Central memory CD8-positive, alpha-beta T cell (primary cell): ENCODE measurements at places on chromosomes 4 and X.

DNA sequence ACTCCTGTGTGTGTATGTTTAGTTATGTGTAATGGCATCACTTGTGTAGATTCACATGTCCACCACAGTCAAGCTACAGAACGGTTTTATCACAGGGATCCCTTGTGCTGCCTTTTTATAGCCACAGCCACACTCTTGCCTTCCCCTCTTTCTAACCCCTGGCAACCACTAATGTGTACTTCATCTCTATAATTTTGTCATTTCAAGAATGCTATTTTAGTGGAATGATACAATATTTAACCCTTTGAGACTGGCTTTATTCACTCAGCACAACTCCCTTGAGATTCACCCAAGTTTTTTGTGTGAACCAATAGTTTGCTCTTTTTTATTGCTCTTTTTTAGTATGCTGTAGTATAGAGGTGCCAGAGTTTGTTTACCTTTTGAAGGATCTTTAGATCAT, 112.1 kb downstream of the CDKL5 start:
- H3K4me1 ChIP-seq = no peaks in the 10 kb centered on the region
- H3K36me3 ChIP-seq = no peaks in the 10 kb centered on the region
- H3K4me3 ChIP-seq = no peak overlapping the region
- DNase-seq = no peak

DNA sequence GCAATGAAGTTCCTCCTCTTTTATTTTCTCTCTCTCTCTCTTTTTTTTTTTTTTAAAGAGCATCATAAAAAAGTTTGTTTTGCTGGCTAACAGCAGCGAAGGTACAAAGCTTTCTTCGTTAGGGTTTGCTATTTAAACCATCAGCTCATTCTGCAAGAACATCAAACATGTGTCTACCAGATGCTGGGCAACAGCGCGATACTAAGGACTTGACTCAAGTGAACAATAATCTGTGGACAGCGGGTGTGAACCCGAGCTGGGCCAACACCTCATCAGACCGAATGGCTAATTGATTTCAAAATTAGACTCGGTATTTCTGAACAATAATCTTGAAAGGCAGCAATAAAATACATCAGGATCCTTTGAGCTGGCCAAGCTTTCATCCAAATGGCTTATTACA, 246.4 kb downstream of the FBXO8 start:
- no peak overlapping the region for H3K27ac ChIP-seq
- no peak for DNase-seq
- H3K36me3 ChIP-seq = peaks cover 1% of the 10 kb centered on the region
- H3K4me1 ChIP-seq = no peaks in the 10 kb centered on the region
- no peak overlapping the region for H3K4me3 ChIP-seq
- no peaks in the 10 kb centered on the region for H3K27me3 ChIP-seq

- H3K36me3 ChIP-seq = peaks cover 4% of the 10 kb centered on the region
- H3K4me3 ChIP-seq = no peak overlapping the region
- no peaks in the 10 kb centered on the region for H3K4me1 ChIP-seq
- no peaks in the 10 kb centered on the region for H3K27me3 ChIP-seq
Measured at GRCh38 chr4:119559044-119559647, 69.5 kb downstream of the PDE5A start.

DNA sequence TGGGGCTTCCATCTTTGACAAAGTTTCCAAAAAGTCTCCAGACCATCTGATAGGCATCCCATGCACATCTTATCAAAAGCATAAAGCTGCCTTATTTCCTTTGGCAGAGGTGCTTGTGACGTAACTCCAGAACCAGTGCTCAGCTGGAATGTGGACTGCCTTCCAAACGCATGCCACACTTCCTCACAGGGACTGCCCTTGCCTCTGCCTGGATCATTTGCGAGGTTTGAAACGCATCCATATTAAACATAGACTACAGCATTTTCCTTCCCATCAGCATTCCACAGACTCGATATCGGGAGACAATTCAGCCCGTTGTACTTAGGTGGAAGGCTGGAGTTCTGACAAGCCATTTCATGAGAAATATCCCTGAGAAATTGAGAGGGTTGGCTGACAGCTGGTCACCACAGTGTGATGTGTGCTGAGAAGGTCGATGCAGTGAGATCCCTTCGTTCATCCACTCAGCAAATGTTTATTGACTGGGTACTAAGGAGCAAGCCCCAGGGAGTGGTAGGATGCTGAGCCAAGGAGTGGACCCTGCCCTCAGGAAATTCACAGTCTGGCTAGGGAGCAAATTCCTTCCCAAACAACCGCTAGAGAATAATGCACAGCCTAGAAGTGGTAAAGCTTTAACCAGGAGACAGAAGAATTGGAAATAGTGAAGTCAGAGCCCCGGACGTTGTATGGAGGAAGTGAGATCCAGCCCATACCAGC, 376.0 kb downstream of the BCOR start:
- no peak overlapping the region for H3K4me3 ChIP-seq
- H3K36me3 ChIP-seq = no peaks in the 10 kb centered on the region
- no peak overlapping the region for H3K27ac ChIP-seq
- no peak for DNase-seq
- H3K27me3 ChIP-seq = peaks cover 21% of the 10 kb centered on the region
- no peaks in the 10 kb centered on the region for H3K4me1 ChIP-seq

DNA sequence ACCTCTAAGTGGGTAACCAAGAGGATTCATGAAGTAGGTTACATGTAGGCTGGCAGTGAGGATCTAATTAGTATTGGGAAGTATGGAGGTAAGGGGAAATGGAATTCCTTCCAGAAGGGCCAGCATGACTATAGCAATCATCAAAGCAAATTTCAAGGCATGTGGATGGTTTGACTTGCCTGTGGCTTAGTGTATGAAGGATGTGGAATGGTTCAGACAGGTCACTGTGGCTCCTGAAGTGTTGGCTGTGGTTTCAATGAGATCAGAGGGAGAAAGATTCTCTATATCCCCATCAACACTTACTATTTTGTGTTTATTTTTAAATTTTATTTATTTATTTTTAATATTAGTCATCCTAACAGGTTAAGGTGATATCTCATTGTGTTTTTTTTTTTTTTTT, 121.6 kb upstream of the TBC1D9 start:
- H3K27ac ChIP-seq = no peak overlapping the region
- H3K4me1 ChIP-seq = no peaks in the 10 kb centered on the region
- H3K27me3 ChIP-seq = peaks cover 8% of the 10 kb centered on the region
- DNase-seq = no peak
- peaks cover 2% of the 10 kb centered on the region for H3K36me3 ChIP-seq

GRCh38 chrX:104728456-104728855, 162.5 kb downstream of the IL1RAPL2 start:
- no peak overlapping the region for H3K4me3 ChIP-seq
- no peak overlapping the region for H3K27ac ChIP-seq
- H3K4me1 ChIP-seq = no peaks in the 10 kb centered on the region
- H3K36me3 ChIP-seq = no peaks in the 10 kb centered on the region

DNA sequence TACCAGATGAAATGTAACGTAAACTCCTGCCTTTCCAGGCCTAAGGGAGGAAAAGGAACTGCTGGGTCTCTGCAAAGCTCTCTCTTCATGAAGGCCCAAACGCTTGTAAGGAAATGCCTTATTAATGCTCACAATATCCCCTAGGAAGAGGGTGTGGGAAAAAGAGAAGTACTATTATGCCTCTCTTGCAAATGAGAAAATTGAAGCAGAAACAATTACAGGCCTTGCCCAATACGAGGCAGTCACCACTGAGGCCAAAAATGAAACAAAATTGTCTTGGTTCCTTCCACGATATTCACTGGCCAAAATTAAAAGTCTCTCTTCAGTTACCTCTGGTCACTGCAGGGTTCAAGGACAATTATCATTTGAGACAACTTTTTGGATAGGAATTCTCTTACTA, 3.2 kb downstream of the SCARB2 start:
- H3K36me3 ChIP-seq = peaks cover 12% of the 10 kb centered on the region
- H3K4me3 ChIP-seq = no peak overlapping the region
- no peaks in the 10 kb centered on the region for H3K27me3 ChIP-seq
- no peak for DNase-seq
- H3K4me1 ChIP-seq = peaks cover 68% of the 10 kb centered on the region

- no peak overlapping the region for H3K4me3 ChIP-seq
- H3K36me3 ChIP-seq = no peaks in the 10 kb centered on the region
- no peaks in the 10 kb centered on the region for H3K27me3 ChIP-seq
- no peak for DNase-seq
- H3K4me1 ChIP-seq = no peaks in the 10 kb centered on the region
Measured at GRCh38 chrX:13891377-13892140, 74.7 kb upstream of the GPM6B start.

GRCh38 chr4:185721190-185722028, 90.6 kb downstream of the SORBS2 start:
- H3K4me3 ChIP-seq = no peak overlapping the region
- no peaks in the 10 kb centered on the region for H3K4me1 ChIP-seq
- peaks cover 16% of the 10 kb centered on the region for H3K27me3 ChIP-seq
- H3K27ac ChIP-seq = no peak overlapping the region
- DNase-seq = no peak
- H3K36me3 ChIP-seq = no peaks in the 10 kb centered on the region

- peaks cover 2% of the 10 kb centered on the region for H3K36me3 ChIP-seq
- no peak for DNase-seq
- H3K4me3 ChIP-seq = no peak overlapping the region
Measured at GRCh38 chr4:15186806-15187205, 184.5 kb downstream of the CPEB2 start.

DNA sequence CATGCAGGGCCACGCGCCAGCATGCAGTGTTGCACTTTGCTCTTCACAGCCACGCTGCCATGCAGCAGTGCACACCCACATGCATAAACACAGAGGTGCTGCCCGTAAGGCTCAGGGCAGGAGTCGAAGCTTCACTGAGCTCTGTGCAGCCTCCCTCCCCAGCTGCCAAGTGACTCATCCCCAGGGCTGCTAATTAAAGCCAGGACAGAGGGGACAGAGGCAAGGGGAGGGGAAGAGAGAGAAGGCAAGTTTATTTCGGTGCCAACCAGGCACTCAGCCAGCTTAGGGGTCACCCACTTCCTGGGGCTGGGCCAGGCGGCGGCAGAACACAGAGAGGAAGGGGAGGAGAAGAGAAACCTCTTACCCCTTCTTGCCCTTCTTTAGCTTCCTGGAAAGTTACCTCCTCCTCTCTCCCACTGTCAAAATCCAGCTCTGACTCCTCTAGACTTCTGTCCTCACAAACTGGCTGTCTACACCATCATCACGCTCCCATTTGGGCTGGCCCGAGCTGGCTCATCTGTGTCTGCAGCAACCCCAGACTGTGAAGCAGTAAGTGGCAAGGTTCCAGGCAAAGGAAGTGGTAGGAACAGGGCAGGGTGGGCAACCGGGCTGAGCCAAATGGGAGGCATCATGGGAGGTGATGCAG, 6.2 kb upstream of the IQSEC2 start:
- peak overlapping the region; percentile 92 for H3K27ac ChIP-seq
- DNase-seq = peak; percentile 10
- H3K27me3 ChIP-seq = no peaks in the 10 kb centered on the region
- peaks cover 1% of the 10 kb centered on the region for H3K36me3 ChIP-seq

GRCh38 chr4:42654631-42655268, 2.2 kb downstream of the ATP8A1 start:
- peaks cover 18% of the 10 kb centered on the region for H3K36me3 ChIP-seq
- peak overlapping the region; percentile 95 for H3K27ac ChIP-seq
- H3K4me3 ChIP-seq = peak overlapping the region; percentile 97
- H3K4me1 ChIP-seq = peaks cover 73% of the 10 kb centered on the region

DNA sequence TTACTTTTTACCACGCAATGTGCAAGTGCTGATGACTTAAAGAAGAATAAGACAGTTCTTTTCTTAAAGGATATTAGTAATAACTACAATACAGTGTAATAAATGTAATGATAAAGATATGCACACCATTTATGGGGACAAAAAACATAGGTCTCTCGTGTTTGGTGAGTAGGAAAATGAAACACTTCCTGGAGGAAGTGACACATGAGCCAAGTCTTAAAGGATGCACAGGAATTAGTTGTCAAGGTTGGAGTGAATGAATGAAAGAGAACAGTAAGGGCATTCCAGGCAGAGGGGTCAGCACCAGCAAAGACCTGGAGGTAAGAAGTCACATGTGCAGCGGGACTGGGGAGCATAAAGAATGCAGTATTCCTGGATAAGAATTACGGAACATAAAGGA, 112.7 kb downstream of the SH3RF1 start:
- no peaks in the 10 kb centered on the region for H3K4me1 ChIP-seq
- no peak for DNase-seq
- H3K27me3 ChIP-seq = peaks cover 40% of the 10 kb centered on the region
- H3K27ac ChIP-seq = no peak overlapping the region
- no peaks in the 10 kb centered on the region for H3K36me3 ChIP-seq
- H3K4me3 ChIP-seq = no peak overlapping the region

DNA sequence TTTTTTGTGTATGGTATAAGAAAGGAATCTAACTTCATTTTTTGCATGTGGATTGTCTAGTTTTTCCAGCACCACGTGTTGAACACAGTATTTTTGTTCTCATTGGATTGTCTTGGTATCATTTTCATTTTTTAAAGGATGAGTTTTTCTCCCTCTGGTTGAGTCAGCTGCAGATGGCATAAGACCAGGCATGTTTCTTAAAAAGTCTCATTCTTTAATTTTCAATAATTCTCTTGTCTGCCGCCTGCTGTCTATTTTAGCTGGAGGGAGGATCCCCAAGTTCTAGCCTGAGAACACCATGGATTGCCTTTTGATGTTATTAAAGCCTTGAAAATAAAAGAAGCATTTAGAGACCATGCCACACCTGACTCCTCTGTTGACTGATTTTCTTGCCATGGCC, 263.8 kb downstream of the ARHGAP24 start:
- no peak overlapping the region for H3K27ac ChIP-seq
- peaks cover 2% of the 10 kb centered on the region for H3K36me3 ChIP-seq
- DNase-seq = no peak
- H3K4me1 ChIP-seq = no peaks in the 10 kb centered on the region
- no peaks in the 10 kb centered on the region for H3K27me3 ChIP-seq

- H3K27me3 ChIP-seq = no peaks in the 10 kb centered on the region
- H3K4me3 ChIP-seq = no peak overlapping the region
- H3K27ac ChIP-seq = no peak overlapping the region
- H3K36me3 ChIP-seq = peaks cover 2% of the 10 kb centered on the region
- H3K4me1 ChIP-seq = no peaks in the 10 kb centered on the region
Measured at GRCh38 chrX:121903961-121904360, 856.6 kb downstream of the GLUD2 start.

DNA sequence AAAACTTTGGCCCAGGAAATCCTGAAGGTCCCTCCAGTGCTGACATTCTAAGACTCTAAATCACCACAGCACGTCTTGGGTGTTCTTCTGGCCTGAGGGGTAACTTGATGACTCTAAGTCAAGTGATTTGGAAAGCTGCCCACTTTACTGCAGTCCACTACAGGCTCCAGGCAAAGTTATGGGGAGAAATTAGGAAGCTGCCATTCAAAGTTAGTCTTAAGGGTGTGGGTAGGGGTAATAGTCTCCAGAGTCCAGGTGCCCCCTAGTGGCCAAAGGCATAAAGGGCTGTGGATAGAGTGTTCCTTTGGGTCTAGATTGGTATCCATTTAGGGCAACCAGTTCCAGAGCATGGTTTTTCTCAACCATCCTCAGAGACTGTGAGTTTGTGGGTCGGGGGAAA, 38.7 kb upstream of the SLC16A2 start:
- no peak overlapping the region for H3K4me3 ChIP-seq
- no peaks in the 10 kb centered on the region for H3K36me3 ChIP-seq
- H3K27ac ChIP-seq = no peak overlapping the region
- DNase-seq = no peak
- H3K4me1 ChIP-seq = no peaks in the 10 kb centered on the region
- H3K27me3 ChIP-seq = no peaks in the 10 kb centered on the region

GRCh38 chrX:75522565-75523431, at the start of gene ZDHHC15:
Gene ZDHHC15 (minus strand): TSS chrX:75523037. CDS start chrX:75523024, 13 bp downstream.
- H3K4me3 ChIP-seq = peak within 1 kb of the TSS; percentile 60
- H3K27ac ChIP-seq = no peak within 1 kb of the TSS
- H3K27me3 ChIP-seq = peaks cover 21% of the 10 kb centered on the region
